ENCODE measurements at places on chromosomes 11 and 22.
A peak's percentile ranks its signal among the peaks of the same experiment; 100 is the strongest.

- no peak for DNase-seq
Observed at GRCh38 chr11:111119751-111120150, 125.8 kb upstream of the POU2AF2 start.

- DNase-seq, result no peak
Observed at GRCh38 chr22:23395530-23396361, 184.3 kb downstream of the IGLL1 start.

DNA sequence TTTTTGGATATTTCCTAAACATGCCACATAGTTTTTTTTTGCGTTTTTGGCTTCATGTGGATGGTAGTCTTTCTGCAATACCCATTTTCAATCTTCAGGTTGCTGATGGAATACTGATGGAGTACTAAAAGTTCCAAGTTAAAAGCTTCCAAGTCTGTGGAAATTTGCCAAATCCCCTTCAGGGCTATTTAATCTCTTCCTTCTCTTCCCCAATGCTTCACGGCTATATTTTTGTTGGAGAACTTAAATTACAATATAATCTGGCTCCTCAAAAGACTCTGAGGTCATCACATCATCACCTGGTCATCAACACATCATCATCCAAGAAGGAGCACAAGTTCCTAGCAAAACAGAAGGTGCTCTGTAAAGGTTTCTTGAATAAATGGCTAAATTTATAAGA is 881.0 kb upstream of the TENM4 start:
- DNase-seq, result no peak

DNA sequence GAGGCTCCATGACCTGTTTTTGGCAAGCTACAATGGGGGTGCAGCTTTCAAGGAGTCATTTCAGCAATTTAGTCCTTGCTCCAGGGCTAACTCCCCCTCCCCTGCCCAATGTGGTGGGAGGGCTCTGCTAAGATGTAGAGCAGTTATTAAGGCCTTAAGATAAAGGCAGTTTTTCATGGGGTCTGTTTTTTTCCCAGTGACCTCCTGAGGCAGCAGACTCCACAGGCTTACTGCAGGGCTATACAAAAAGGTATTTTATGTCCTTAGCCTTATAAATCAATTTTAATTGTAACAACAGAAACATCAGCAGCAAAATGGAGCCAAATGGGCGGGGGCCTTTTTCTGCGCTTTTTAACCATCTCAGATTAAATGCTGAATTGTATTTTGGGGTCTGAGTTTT is 192.3 kb downstream of the KIRREL3 start:
- DNase-seq, result no peak

DNA sequence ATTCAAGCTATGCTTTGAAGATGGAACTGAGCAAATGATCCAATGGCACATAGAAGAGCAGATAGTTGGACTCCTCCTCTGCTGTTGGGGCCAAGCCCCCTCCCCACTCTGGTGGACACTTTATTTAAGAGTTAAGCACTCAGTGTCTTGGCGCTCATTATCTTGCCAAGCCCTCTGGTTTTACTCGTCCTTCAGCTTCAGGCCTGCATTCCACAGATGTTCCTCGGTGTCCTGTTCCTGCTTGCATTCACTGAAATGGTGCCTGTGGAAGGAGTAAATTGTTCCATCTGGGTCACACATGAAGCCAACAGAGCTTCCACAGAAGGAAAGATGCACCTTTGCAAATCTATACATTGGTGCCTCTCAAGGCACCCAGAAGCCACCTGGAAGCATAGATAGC is 26.1 kb downstream of the MAML2 start:
- no peak for DNase-seq

DNA sequence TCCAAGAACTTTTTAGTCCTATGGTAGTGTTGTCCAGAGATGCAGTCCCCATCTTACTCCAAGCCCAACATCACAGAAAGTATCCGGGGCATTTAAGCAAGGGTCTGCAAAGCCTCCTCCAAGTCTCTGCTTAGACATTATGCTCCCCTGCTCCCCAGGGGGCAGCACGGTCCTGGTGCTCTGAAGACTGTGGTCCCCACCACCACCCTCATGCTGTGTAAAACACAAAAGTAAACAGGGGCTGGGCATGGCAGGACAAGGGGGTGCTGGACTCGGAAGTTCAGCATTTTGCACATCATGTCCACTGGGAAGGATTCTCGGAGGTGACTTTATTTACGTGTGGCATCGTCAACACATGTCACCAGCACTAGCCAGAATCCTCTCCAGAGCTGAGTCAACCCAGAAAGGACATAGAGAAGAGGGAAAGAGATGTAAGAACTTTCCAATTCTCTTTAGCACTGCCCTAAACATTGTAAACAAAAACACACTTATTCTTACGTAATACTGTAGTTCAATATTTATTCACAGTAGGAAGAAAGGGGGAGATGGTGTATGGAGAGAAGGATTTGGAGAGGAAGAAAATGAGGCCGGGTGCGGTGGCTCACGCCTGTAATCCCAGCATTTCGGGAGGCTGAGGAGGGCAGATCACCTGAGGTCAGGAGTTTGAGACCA is 37.7 kb downstream of the TCIRG1 start:
- no peak for DNase-seq

DNA sequence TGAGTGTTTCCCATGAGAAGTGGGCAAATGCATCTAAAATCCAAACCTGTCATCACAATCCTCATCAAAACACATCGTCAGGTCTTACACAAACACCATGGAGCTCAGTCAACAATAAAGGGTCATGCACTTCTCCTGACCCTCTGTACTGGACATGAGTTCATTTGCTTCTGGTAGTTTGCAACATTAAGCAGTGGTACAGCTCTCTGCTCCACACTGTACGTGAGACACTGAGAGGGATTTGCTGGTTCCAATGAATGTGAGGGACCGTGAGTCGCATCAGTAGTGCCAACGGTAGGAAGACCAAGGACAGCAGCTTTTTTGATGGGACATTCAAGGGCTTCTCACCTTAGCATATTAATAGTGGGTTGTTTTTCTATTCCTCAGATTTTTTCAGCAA is 752.3 kb downstream of the OPCML start:
- DNase-seq, result no peak

DNA sequence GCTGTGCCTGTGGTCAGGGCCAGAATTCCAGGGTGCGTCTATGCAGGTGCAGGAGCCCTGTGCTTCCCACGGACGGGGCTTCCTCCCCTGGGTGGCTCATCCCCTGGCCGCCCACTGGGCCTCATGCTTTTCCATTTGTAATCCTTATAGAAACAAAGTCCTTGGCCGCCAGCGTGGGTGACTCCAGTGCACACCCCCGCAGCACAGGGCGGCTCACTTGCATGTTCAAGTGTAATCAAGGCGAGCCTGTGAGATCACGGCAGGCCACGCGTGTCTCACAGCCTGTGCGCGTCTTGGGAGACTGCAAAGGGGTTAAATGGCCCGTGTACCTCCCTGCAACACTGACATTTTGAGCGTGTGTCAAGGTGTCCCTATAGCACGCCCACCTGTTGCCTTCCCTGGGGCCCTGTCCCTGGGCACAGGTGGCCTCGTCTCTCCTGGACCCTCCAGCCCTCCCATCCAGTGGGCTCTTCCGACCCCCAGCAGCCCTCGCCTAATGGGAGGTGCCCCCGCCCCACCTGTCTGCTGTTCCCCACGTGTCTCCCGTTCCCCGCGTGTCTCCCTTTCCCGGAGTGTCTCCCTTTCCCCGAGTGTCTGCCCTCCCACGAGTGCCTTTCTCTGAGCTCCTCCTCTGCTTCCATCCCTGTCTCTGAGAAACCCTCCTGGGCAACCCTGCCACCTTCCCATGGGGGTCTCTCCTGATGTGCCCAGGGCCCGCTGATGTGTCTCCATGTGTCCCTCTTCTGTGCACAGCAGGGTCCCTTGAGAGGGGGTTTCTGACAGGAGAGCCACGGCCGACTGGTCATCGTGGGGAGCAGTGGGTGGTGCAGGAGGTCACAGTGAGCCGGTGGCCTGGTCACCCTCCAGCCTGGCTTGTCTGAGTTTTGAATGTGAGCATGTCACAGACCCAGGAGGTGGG is 1215.3 kb downstream of the BRD1 start:
- no peak for DNase-seq

GRCh38 chr11:93089474-93090102 is 108.2 kb downstream of the SLC36A4 start:
- DNase-seq, result no peak

DNA sequence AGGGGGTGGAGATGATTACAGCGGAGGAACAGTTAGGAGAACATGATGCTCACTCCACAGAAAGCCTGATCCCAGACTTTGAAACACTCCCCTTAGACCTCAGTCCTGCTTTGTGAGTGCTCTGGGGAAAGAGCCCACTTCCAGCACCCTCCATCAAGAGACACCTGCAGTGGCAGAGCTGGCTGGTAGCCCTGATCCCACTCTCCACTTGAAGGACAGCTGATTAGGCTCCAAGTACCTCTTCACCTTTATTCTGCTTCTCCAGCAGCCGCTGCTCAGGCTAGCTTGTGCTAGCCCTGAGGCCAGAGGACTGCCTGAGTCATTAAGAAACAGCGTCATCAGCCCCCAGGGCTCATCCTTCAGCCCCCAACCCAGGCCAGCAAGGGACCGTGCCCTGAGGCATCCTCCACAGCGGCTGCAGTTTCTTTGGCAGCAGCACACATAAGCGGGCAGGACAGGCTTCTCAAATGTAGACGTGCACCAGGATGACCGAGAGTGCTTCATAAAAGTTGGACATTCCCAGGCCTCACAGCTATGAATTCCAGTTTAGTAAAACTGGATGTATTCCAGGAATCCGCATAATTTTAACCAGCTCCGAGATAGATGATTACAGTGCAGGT is 146.0 kb upstream of the TBCEL start:
- DNase-seq, result no peak

DNA sequence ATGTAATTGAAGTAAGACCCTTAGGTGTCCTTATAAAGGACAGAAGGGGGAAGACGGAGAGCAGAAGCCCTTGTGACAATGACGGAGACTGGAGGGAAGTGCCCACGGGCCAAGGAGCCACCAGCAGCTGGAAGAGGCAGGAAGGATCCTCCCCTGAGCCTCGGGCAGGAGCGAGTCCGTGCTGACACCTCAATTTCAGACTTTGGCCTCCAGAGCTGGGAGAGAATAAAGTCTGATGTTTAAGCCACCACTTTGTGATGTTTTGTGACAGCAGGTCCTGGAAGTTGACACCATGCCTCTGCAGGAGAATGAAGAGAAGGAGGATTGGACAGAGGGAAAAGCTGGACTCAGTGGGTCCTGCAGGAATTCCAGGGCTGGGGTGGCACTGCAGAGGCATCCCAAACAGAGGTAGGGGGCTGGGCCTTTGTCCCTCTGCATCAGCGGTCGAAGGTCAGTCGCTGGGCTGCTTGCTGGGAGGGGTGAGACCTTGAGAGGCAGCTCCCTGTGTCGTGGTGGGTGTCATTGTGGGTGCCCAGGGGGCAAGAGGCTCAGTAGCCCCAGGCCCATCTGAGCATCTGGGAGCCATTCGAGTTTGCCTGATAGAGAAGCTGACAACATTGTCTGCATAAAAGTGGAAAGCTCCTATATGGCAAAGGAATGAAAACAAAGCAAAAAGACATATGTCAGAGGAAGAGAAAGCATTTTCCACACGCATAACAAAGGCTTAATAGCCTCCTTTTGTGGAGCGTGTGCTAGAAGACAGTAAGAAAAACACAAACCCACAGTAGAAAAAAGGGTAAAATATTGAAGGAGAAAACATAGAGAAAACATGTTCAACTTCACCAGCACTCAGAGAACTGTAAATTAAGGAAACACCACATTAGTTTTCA is 68.8 kb downstream of the RTL6 start:
- DNase-seq, result no peak

GRCh38 chr22:35102663-35103062 is 36.7 kb downstream of the ISX start:
- DNase-seq, result peak; percentile 27

- DNase-seq, result no peak
Observed at GRCh38 chr11:6587360-6587953, 16.0 kb downstream of the RRP8 start.

GRCh38 chr11:36508743-36509142 is 1.3 kb downstream of the TRAF6 start:
- no peak for DNase-seq

DNA sequence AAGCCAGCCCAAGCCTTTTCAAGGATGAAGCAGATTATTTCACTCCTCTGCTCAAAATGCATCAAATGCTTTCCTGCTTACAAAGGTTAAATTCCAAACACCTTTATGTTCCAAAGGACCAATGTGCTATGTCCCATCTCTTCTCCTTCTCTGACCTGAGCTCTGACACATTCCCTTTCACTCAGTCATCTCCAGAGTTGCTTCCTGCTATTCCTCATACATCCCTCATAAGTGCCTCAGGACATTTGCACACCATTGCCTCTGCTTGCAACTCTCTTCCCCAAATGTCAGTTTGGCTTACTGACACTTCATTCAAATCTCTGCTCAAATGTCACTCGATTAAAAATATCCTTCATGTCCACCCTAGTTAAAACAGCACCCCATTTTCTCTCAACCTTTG is 53.3 kb upstream of the BMAL1 start:
- DNase-seq, result no peak

DNA sequence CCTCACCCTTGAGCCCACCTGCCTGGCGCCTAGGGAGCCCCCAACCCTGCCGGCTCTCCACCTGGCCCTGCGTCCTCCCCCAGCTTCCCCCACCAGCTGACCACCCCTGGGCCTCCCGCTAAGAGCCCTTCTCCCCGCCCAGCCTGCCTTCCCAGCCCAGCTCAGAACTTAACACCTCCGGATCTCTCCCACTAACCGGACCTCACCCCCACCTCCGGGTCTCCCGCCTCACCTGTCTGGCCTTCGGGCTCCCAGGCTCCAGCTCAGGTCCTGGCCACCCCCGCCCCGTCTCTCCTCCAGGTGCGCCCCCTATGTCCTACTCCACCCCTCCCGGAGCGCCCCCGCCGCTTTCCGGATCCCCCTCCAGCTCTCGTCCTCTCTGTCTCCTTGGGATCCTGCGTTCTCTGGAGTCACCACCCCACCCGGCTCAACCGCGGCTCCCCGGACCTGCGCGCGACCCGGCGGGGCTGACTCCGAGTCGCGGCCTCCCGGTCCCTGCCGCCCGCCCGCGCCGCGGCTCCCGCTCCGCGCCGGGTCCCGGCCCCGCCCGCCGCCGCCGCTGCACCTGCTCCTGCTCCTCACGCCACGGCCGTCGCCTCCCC is at the start of gene KCNJ11:
TSS of gene KCNJ11 (minus strand) at position 51 of the 602 bp plus-strand sequence. CDS start 568 bp downstream, outside the sequence.
- DNase-seq, result no peak

- DNase-seq, result peak; percentile 76
Observed at GRCh38 chr11:20022363-20023081, 137.8 kb downstream of the DBX1 start.

DNA sequence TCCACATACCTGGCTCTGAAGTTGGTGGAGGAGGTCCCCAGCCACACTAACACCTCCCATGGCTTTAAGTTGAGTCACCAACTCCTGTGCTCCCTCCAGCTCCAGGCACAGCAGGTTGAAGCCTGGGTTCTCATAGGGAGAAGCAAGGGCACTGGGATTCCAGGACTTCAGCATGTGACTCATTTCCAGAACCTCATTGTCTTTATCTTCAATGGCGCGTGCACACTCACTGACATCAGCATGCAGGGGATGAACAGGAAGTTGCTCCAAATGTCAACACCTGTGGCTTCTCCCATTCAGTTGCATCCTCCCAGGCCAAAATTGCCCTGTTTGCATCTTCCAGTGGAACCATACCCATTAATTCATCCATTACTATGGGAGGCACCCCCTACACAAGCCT is 5.8 kb upstream of the UBQLNL start:
- DNase-seq, result no peak

All from right renal cortex interstitium (tissue), 3 donors.